ENCODE measurements at places on chromosomes 11 and 22. TPM values are rescaled to one million over a fixed set of nuclear protein-coding genes. Genes with fewer than 3 reads are reported as not detected.

Gene PAX6
- 165 TPM for total RNA-seq

- DNase-seq = no peak
Observed at GRCh38 chr22:48974443-48975315, 853.0 kb downstream of the BRD1 start.

GRCh38 chr11:23079382-23079813 is 219.1 kb upstream of the CCDC179 start:
- no peak for DNase-seq

DNA sequence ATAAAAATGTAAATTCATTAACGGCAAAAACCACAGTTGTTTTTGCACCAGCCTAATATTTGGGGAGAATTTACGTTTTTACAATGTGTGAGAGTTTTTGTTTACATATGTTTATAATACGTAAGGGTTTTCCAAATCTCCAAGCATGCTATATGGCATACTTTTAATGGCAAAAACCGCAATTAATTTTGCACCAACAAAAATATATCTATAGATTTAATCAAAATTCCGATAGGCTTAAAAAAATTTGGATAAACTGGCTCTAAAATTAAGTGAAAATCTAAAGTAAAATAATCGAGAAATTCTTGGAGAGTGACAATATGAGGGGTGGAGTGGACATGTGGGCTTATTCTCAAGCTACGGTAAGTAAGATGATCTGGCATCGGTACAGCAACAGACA is 22.8 kb downstream of the KRTAP5-6 start:
- DNase-seq = no peak

- no peak for DNase-seq
Observed at GRCh38 chr11:11982975-11983374, 25.5 kb downstream of the DKK3 start.

DNA sequence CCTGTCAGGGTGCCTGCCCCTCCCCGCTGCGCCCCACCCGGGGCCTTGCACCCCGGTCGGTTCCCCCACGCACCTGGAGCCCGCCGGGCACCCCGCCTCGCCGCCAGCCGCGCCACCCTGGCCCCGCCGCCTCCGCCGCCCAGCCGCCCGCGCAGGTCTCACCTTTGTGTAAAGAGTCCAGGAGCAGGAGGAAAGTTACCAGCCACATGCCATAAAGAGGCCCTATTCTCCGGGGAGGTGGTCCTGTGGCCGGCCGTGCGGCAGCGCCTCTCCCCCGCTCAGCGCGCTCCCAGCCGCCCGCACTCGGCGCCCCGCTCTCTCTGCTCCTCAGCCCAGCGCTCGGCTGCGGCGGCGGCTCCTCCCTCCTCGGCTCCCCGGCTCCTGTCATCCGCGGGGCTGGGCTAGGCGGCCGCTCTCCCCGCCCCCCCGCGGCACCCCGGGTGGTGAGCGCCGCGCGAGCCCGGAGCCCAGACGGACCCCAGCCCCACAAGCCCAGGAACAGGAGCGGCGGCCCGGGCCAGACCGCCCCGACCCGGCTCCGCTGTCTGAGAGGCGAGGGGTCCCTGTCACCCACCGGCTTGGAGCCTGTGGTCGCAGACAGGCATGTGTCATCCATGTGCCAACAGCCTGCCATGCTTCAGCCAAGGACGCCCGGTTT is at the start of gene DSCAML1:
Gene DSCAML1, minus strand, starts transcription at position 345 of the 658 bp plus-strand sequence. Its CDS starts 137 bp downstream, at position 208.
- peak; percentile 69 for DNase-seq

Gene TNNT3
- total RNA-seq = 0.64 TPM

Gene UBQLNL
- total RNA-seq = 0.36 TPM

Gene CRYBB1
- 0.27 TPM for total RNA-seq

DNA sequence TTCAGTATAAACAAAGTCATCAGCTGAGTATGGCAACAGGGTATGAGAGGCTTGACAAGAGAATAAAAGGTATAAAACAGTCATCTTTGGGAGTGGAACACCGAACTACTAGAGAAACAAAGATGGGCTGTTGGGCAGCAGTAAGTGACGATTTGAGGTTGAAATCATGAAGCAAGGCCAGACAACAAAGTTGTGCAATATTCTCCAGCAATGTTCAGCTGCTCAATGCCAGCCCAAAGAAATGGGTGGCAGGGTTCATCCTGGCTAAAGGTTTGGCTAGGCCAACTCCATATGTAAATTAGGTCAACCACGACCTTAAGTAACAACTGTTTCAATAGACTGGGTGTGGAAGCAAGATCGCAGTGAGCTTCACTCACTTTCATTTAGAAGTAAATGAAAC is 6.2 kb downstream of the APIP start:
- DNase-seq = no peak

GRCh38 chr11:79671401-79671800 is 230.6 kb upstream of the TENM4 start:
- DNase-seq = no peak

GRCh38 chr11:1825785-1826451 is 8.9 kb upstream of the SYT8 start:
- no peak for DNase-seq

- no peak for DNase-seq
Observed at GRCh38 chr22:48803171-48803947, 1024.3 kb downstream of the BRD1 start.

Gene DDT
- 32.5 TPM for total RNA-seq

- DNase-seq = no peak
Observed at GRCh38 chr22:49534386-49534785, 293.3 kb downstream of the BRD1 start.

Gene TPBGL
- 0.09 TPM for total RNA-seq

GRCh38 chr11:134517621-134518293 is 105.7 kb upstream of the B3GAT1 start:
- no peak for DNase-seq

DNA sequence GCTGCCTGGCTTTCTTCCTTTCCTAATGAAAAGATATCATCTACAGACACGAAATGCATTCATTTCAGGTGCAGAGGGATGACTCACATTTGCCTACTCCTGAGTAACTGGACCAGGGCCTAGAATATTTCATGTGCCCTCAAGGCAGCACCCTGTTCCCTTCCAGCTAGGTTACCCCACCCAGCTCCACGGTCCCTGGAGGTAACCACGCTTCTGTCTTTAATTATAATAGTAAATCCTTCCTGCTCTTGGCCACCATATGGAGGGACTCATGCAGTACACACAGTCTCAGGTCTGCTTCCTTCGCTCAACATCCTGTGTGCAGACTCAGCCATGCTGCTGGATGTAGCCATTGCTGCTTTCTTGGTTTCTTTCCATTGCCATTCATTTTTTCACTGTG is 22.3 kb downstream of the DHCR7 start:
- no peak for DNase-seq

- no peak for DNase-seq
Observed at GRCh38 chr11:85269109-85269508, 358.0 kb downstream of the DLG2 start.

DNA sequence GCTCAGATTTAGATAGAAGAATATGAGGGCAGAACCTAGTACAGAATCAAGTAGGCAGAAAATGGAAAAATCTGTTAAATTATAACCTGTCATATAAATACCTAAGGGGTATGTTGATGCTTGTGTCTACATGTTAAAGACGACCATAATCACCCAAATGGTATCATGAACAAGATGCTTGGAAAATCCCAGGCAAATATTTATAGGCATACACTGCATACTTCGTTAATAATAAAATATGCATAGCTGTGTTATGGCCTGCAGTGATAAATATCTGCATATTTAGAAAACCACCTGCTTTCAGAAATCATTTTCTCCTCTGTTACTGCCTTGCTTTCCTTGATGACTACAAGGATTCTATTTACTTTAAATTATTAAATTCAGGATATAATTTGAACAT is 18.9 kb upstream of the DDX10 start:
- DNase-seq = no peak

DNA sequence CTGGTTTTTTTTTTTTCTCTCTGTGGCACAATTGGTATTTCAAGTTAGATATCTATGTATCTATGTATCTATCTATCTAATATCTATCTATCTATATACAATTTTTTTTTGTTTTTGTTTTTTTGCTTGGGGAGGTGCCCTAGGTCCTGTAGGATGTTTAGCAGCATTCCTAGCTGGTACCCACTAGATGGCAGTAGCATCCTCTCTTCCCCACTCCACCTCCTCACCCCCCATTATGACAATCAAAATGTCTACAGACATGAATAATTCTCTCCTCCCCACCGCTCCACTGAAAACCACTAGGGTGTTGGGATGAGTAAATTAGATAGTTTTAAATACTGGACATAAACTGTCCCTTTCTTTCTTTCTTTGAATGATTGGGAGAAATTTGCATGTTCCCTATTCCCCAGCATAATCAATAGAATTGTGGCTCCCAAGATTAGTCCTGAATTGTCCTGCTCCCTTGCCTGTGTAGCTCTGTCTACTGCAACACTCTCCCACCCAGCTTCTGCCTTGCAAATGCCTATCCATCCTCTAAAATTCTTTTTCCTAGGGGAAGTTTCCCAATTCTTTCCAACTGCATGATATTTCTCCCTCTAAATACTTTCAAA is 1152.4 kb downstream of the LRRC4C start:
- peak; percentile 2 for DNase-seq

DNA sequence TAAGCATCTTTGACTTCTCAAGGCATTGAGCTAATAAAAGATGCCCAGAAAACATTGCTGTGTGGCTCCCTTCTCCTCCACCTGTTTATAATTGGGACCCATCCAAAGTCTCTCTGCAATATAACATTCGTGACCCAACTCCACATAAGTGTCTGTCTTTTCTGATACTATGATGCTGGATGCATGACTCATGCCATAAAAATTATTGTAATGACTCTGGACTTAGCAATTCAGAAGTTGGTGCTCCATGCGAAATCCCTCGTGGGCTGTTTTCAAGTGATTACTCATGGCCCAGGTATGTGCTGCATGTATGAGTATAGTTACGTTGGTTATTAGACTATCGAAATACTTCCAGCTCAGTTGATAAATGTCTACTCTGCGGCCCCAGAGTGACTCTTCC is 11.7 kb downstream of the FJX1 start:
- DNase-seq = peak; percentile 10

DNA sequence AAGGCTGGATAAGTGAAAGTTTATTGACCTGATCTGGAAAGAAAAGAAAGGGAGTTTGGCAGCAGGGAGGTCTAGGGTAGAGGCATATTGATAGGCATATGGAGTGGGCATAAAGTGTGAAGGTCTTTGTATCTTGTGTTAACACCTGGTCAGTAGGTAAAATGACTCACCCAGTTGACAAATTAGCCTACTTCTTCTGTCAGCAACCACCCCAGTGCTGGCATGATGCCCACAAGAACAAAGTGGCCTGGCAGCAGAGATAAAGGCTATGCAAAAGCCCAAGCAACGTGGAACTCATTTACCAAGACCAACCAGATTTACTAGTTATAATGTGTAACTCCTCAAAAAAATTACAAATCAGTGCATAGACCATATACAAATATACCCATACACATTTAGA is 4.9 kb downstream of the OR10A3 start:
- DNase-seq = no peak

Gene OR8D4
- 0.18 TPM for total RNA-seq

DNA sequence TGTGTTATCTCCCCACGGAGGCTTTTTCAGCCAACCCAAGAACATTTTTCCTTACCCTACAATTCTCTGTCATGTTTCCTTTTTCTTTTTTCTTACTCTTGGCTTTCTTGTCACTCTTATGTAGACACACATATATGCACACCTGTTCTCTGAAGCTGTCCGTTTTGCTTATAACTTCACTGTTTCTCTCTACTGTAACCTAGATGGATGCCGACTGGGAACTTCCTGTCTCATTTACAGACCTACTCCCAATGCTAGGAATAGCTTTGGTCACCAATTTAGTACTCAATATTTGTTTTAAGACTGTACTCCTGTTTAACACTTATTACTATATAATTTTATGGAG is 9.9 kb upstream of the CASP12 start:
- no peak for DNase-seq

Data from cerebellum (tissue), 4 donors.